ENCODE measurements at places on chromosomes 6 and 20.

DNA sequence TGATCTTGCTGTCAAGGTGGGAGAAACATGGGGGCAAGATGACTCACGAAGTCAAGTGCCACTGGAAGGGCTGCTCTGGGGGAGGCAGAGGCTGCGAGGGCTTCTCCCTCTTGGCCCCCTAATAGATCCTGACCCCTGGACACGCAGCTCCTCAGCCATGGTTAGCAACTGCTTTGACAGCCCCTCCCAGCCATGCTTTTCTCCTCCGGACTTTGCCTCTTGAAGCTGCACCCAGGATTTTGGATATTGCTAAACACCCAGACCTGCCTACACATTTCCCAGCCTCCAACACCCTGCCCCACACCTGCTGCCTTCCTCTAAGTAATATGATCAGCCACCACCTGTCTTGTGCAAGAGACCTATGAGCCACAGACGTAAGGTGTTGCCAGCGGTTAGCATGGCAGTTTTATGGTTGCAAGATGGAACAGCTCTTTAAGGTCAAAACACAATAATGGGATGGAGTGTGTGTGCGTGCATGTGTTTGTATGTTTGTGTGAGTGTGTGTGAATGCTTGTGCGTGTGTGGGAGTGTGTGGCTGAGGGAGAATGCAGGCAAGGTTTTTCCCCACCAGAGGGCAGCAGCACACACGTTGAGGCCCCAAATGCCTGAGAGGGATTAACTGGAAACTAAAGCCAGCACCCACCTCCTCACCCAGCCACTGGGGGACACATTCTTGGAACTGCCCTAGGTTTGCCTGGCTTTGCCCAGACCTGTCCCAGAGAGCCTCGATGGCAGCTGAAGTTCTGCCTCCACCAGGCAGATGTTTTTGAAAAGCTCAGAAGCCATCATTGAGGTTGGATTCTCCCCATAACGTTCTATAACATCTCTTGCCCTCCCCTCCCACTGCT, 2.5 kb downstream of the IP6K3 start:
- DNase-seq: peak; percentile 78

DNA sequence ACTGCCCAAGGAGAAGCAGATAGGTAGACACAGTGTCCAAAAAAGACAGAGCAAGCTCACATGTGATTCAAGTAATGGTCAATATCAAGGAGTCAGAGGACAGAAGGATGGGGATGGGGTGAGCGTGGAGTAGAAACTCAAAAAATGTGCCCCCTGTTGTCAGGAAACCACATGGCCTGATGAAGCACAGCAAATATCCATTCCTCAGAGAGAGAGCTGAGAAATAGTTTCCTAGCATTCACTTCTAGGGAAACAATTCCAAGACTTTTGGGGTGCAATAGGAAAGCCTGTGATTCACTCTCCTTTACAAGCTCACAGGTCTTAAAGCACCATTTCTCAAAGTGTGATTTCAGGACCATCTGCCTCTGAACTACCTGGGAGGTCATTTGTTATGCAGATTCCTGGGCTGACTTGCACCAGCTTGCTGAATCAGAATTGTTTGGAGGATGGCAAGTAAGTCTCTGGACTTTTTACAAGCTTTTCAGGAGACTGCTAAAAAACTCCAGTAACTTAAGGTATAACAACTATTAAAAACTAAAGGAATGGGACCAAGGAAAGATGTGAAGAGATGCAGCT, 432.8 kb downstream of the HDGFL1 start:
- DNase-seq: no peak

- DNase-seq: no peak
These were observed 198.5 kb downstream of the HIVEP2 start for GRCh38 chr6:142746524-142746923.

GRCh38 chr6:98092331-98092730, 742.0 kb upstream of the POU3F2 start:
- DNase-seq: no peak

DNA sequence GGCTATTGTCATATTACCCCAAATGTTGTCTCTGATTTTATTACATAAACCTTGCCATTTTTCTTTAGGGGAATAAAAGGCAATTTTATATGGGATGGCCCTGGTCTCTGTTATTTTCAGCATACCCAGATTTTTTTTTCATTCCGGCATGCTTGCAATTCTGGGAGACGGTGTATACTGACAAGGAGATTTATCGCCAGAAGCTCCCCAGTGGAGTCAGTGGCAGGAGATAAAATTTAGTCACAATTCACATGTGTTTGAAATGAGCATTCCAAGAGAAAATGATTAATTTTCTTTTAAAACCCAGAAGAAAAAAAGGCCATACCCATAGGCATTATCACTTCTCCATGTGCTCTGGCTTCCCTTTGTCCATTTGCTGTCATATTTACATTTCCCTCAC, 250.8 kb upstream of the RSPO3 start:
- no peak for DNase-seq

GRCh38 chr20:56542489-56543030, 9.5 kb downstream of the FAM209B start:
- no peak for DNase-seq

- DNase-seq: no peak
These were observed 101.4 kb upstream of the LAMP5 start for GRCh38 chr20:9413001-9413400.

- no peak for DNase-seq
These were observed 54.6 kb downstream of the RIN2 start for GRCh38 chr20:19812696-19813095.

GRCh38 chr6:122130026-122130348, 269.5 kb upstream of the HSF2 start:
- no peak for DNase-seq

- no peak for DNase-seq
These were observed 116.1 kb downstream of the RIMS1 start for GRCh38 chr6:72002415-72002814.
